Breast epithelium (tissue), 4 donors: ENCODE measurements at places on chromosomes 1 and 21.

GRCh38 chr1:219806642-219807041 is 121.7 kb downstream of the SLC30A10 start:
- H3K27me3 ChIP-seq = no peaks in the 10 kb centered on the region
- no peak for DNase-seq
- no peaks in the 10 kb centered on the region for H3K36me3 ChIP-seq
- no peak overlapping the region for H3K27ac ChIP-seq
- H3K4me1 ChIP-seq = no peaks in the 10 kb centered on the region

GRCh38 chr1:71930511-71930910 is 351.8 kb downstream of the NEGR1 start:
- no peaks in the 10 kb centered on the region for H3K36me3 ChIP-seq
- H3K4me3 ChIP-seq = no peak overlapping the region
- DNase-seq = no peak
- H3K27me3 ChIP-seq = no peaks in the 10 kb centered on the region

GRCh38 chr1:43005460-43006361 is 47.0 kb upstream of the SLC2A1 start:
- H3K4me3 ChIP-seq = no peak overlapping the region
- no peak overlapping the region for H3K27ac ChIP-seq
- no peak for DNase-seq
- no peaks in the 10 kb centered on the region for H3K4me1 ChIP-seq
- no peaks in the 10 kb centered on the region for H3K36me3 ChIP-seq

DNA sequence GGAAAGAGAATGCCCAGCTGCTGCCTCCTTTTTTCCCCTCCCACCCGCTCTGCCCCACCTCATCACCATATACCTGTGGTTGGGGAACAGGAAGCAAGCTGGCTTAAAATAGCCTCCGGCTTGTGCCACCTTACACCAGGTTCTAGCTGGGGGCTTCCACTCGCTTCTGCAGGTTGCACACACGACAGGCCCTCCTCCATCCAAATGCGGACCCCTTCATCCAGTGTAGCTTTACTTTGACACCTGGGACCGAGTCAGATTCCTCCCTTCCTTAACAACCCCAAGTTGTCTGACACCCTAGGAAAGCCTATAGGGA is 14.6 kb downstream of the BLACAT1 start:
- no peak overlapping the region for H3K4me3 ChIP-seq
- H3K36me3 ChIP-seq = no peaks in the 10 kb centered on the region
- DNase-seq = no peak
- H3K27me3 ChIP-seq = no peaks in the 10 kb centered on the region

DNA sequence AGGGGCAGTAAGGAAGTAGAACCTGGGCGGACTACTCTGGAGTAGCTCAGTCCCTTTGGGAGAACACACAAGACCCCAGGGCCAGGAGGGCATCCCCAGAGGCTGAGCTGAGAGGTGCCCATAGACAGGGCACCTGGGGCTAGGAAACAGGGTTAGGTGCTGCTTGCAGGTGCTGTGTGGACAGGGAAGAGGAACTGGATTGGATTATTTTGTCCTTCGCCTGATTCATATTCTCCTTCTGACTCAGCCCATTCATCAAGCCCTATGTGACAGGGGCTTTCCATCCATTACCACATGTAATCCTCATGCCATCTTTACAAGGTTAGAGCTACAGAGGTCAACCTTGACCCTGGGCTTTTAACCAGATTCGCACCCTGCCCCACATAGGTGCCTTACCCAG is 183.9 kb downstream of the C1orf94 start:
- H3K4me1 ChIP-seq = no peaks in the 10 kb centered on the region
- no peaks in the 10 kb centered on the region for H3K36me3 ChIP-seq
- no peak overlapping the region for H3K4me3 ChIP-seq

DNA sequence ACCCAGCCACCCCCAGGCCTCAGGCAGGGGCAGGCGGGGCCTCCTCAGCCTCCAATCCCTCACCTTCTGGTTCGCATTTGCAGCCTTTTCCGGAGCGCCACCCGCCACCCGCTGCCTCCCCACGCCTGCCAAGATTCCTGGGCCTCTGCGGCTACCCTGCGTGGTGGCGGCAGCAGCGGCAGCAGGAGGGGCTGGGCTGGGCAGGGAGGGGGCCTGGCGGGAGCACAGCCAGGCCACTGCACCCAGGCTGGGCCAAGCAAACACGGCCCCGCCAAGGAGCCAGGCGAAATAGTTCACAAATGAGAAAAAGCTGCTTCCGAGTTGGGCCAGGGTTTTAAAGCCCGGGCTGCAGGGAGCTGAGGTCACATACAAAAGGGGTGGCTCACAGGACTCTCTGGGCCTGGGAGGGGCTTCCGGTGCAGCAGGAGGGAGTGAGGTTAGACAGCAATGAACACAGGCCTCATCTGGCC is 9.8 kb downstream of the COL8A2 start:
- no peaks in the 10 kb centered on the region for H3K27me3 ChIP-seq
- H3K27ac ChIP-seq = peak overlapping the region; percentile 67
- H3K36me3 ChIP-seq = no peaks in the 10 kb centered on the region
- peaks cover 21% of the 10 kb centered on the region for H3K4me1 ChIP-seq
- H3K4me3 ChIP-seq = no peak overlapping the region

DNA sequence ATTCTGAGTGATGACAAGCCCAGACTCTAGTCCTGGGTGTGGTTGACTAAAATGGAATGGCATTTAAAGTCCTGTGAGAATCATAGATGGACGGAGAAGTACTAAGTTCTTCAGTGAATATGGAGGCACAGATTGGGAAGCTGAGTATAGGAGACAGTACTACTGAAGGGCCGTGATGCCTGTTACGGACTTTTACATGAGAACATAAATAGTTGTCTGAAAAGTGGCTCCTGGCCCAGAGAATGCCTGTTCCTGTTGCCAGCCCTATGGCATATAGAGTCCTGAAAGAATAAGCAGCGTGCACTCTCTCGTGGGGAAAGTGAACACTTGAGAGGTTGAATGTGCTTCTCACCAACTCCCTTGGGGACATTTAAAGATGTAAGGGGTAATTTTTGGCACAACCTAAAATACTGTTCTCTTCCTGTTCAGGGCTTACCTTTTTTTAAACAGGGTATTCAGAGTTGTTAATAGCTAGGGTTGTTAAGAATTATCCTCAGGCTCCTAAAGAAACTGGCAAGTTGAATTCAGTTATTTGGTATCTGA is 20.4 kb downstream of the CCT8 start:
- no peak for DNase-seq
- peak overlapping the region; percentile 13 for H3K27ac ChIP-seq
- H3K27me3 ChIP-seq = no peaks in the 10 kb centered on the region
- H3K4me1 ChIP-seq = no peaks in the 10 kb centered on the region
- peaks cover 4% of the 10 kb centered on the region for H3K36me3 ChIP-seq
- no peak overlapping the region for H3K4me3 ChIP-seq

GRCh38 chr1:53367503-53368313 is 39.8 kb upstream of the LRP8 start:
- H3K27me3 ChIP-seq = no peaks in the 10 kb centered on the region
- no peaks in the 10 kb centered on the region for H3K36me3 ChIP-seq
- H3K4me1 ChIP-seq = no peaks in the 10 kb centered on the region

DNA sequence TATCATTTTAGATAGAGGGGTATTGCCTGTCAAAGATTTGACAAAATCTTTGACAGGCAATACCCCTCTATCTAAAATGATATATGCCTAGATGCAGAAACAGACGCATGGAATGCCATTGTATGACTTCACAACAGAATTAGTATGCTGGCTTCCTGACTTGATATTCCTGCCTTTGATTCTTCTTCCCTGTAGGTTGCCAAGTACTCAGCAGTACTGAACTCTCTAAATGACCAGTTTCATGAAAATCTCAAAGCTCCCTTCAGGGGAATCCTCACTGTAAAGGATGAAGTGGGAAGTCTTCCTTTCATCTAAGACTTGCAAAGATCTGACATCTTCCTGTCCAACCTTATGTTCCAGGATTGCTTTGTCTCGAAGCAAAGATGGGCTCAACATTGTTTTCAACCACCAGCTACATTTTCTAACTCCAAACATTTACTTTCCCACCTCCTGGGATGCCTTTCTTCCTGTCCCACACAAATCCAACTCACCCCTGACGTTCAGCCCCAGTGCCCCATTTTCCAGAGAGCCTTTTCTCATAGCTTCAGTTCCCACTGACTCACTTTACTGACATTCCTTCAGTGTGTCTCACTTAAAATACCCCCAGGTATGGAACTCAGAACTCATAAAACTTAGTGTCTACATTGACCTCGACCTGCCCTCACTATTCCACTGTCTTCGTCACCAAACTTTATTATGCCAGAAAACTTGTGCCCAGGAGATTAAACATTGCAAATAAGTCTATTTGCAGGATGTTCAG is 67.3 kb upstream of the KCNJ6 start:
- no peak overlapping the region for H3K27ac ChIP-seq
- H3K36me3 ChIP-seq = no peaks in the 10 kb centered on the region
- no peak overlapping the region for H3K4me3 ChIP-seq

- no peak overlapping the region for H3K27ac ChIP-seq
- no peaks in the 10 kb centered on the region for H3K4me1 ChIP-seq
- DNase-seq = no peak
- H3K36me3 ChIP-seq = no peaks in the 10 kb centered on the region
- H3K4me3 ChIP-seq = no peak overlapping the region
These were observed 121.9 kb downstream of the NRIP1 start for GRCh38 chr21:14942801-14943490.

DNA sequence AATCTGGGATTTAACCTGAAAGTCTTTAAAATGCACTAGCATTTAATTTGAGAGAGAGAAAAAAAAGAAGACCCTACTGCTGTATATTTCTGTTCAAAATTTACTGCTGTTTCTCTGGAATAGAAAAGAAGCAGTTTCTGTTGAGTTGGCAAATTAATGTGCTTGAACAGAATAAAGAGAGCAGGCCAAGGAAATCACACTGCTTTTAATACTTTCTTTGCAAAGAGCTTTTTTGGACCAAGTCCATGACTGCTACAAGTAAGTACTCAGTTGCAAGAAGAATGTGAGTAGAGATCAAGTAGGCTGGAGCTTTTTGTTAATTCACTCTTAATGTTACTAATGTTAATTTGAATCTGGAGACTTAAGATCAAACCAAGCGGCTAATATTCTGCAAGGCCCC is 336.2 kb upstream of the SGIP1 start:
- no peaks in the 10 kb centered on the region for H3K36me3 ChIP-seq
- H3K27ac ChIP-seq = no peak overlapping the region
- no peaks in the 10 kb centered on the region for H3K4me1 ChIP-seq

- no peaks in the 10 kb centered on the region for H3K4me1 ChIP-seq
- no peaks in the 10 kb centered on the region for H3K27me3 ChIP-seq
- no peak overlapping the region for H3K4me3 ChIP-seq
- no peaks in the 10 kb centered on the region for H3K36me3 ChIP-seq
- no peak overlapping the region for H3K27ac ChIP-seq
These were observed 40.5 kb upstream of the PROX1 start for GRCh38 chr1:213947200-213947801.

GRCh38 chr1:46342084-46342656 is 1.6 kb downstream of the NSUN4 start:
- peaks cover 3% of the 10 kb centered on the region for H3K36me3 ChIP-seq
- DNase-seq = no peak
- H3K4me3 ChIP-seq = peak overlapping the region; percentile 85
- no peaks in the 10 kb centered on the region for H3K27me3 ChIP-seq
- peaks cover 5% of the 10 kb centered on the region for H3K4me1 ChIP-seq

DNA sequence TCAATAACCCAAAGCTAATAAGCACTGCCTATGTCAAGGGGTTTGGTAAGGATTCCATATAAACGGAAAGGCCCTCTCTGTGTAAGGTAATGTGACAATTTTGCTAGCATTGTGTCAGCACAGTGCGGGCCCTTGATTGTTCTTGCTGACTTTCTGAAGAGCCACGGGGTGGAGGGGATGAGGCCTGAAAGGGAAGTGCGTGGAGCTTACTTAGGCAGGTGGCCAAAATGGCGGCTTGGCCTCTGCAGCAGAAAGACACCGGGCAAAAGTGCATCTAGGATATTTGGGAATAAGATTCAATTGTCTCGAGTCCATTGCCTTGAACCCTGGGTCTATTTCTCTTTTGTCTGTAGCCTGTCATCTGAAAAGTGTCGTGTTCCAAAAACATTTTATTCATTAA is 114.3 kb downstream of the TGFB2 start:
- H3K27ac ChIP-seq = peak overlapping the region; percentile 89
- H3K27me3 ChIP-seq = no peaks in the 10 kb centered on the region
- H3K4me1 ChIP-seq = no peaks in the 10 kb centered on the region
- no peaks in the 10 kb centered on the region for H3K36me3 ChIP-seq

GRCh38 chr1:27009601-27010197 is 3.0 kb downstream of the TENT5B start:
- no peaks in the 10 kb centered on the region for H3K27me3 ChIP-seq
- DNase-seq = peak; percentile 72
- H3K36me3 ChIP-seq = no peaks in the 10 kb centered on the region
- H3K27ac ChIP-seq = peak overlapping the region; percentile 94
- peak overlapping the region; percentile 64 for H3K4me3 ChIP-seq

- no peak overlapping the region for H3K27ac ChIP-seq
- DNase-seq = no peak
- H3K27me3 ChIP-seq = no peaks in the 10 kb centered on the region
- H3K4me3 ChIP-seq = no peak overlapping the region
- peaks cover 12% of the 10 kb centered on the region for H3K4me1 ChIP-seq
- H3K36me3 ChIP-seq = no peaks in the 10 kb centered on the region
These were observed 1.3 kb downstream of the PARK7 start for GRCh38 chr1:7962636-7963377.

DNA sequence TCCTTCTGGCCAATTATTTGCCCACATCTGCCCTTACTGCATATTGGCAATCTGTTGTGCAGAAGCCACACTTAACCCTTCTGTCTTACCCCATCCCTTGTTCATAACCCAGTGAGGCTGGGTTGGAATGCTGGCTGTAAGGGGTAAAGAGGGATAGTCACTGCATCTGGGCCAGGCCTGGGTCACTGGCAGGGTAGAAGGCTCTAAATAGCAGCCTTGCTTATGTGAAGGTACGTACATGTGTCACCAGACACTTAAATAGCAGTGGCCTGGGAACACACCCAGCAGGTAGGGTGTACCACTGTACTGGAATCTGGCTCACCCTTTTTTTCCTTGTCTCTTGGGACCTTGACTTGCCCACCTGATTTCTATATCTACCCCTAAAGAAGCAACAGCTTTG is 9.9 kb upstream of the TARS2 start:
- no peak for DNase-seq
- H3K4me3 ChIP-seq = no peak overlapping the region
- no peaks in the 10 kb centered on the region for H3K36me3 ChIP-seq
- no peaks in the 10 kb centered on the region for H3K27me3 ChIP-seq
- H3K4me1 ChIP-seq = no peaks in the 10 kb centered on the region

- no peak for DNase-seq
- H3K4me1 ChIP-seq = no peaks in the 10 kb centered on the region
- H3K4me3 ChIP-seq = no peak overlapping the region
- H3K27ac ChIP-seq = no peak overlapping the region
These were observed 369.3 kb downstream of the PBX1 start for GRCh38 chr1:164928232-164928812.
